ENCODE measurements at places on chromosomes 3 and 15. TPM values are rescaled to one million over a fixed set of nuclear protein-coding genes. Genes with fewer than 3 reads are reported as not detected.

The UMPS gene
- total RNA-seq, result 22.5 TPM

The TBC1D23 gene
- total RNA-seq, result 57.3 TPM

The PLSCR5 gene
- not detected for total RNA-seq

The CCDC54 gene
- total RNA-seq, result not detected

The DOCK3 gene
- 0.30 TPM for total RNA-seq

The CLSTN2 gene
- 1.6 TPM for total RNA-seq

The GPR27 gene
- 0.26 TPM for total RNA-seq

The SLC2A2 gene
- total RNA-seq, result not detected

The AGTR1 gene
- 0.30 TPM for total RNA-seq

The SNURF gene
- 40.3 TPM for total RNA-seq

The PCOLCE2 gene
- 192 TPM for total RNA-seq

The DNAH12 gene
- 0.13 TPM for total RNA-seq

The SPTSSB gene
- 0.20 TPM for total RNA-seq

The CCR9 gene
- total RNA-seq, result not detected

The RABL3 gene
- 18.4 TPM for total RNA-seq

The MUSTN1 gene
- 0.13 TPM for total RNA-seq

The ATP13A5 gene
- total RNA-seq, result not detected

The GOLGA6D gene
- total RNA-seq, result not detected

The POMGNT2 gene
- total RNA-seq, result 18.2 TPM

The LSAMP gene
- 1.0 TPM for total RNA-seq

The ALPK3 gene
- 26.4 TPM for total RNA-seq

The C2CD4A gene
- 1.4 TPM for total RNA-seq

The CORO2B gene
- total RNA-seq, result 32.9 TPM

The LIPH gene
- 0.43 TPM for total RNA-seq

The HES1 gene
- 7.9 TPM for total RNA-seq

The RAD18 gene
- total RNA-seq, result 6.8 TPM

The MAPKAPK3 gene
- total RNA-seq, result 58.5 TPM

The CADPS gene
- total RNA-seq, result 0.17 TPM

The DGKG gene
- 1.2 TPM for total RNA-seq

The IRAK2 gene
- total RNA-seq, result 22.7 TPM

The CCR3 gene
- total RNA-seq, result not detected
